ENCODE measurements at places on chromosomes 2 and 18.

- DNase-seq: no peak
Observed at GRCh38 chr2:44927985-44928482, 13.5 kb upstream of the SIX3 start.

DNA sequence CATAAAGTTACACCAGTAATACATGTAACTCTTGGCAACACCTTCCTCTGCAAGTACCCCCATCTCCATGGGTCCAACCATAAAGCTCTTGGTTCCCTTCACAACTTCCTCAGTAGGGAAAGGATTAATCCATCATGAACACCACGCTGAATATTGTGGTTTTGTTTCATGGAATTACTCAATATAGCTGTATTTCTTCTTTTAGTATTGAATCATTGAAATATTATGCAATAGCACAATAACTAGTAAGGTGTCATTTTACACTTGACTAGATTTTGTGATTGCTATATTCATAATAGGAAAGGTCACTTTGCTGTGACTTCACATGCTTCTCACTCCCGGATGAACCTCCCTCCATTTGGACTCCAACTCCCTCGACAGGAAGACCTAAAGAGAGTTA, 29.7 kb upstream of the PID1 start:
- DNase-seq: no peak

DNA sequence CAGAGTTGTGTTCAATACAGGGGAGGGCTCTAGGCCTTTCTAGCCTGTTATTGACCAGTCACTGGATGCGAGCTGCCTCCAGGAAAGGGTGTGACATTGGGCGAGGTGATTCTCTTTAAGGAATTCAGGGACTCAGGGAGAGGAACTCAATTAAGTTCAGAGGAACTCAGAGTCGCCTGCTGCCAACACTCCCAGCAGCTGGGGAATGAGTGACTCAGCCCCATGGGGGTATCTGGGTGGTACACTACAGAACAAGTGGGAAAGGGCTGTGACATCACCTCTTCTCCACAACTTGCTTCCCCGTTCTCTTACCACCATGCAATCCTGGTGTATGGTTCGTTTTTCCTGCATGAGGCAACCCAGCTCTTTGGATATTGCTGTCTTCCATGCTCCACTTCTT, 50.4 kb upstream of the CYRIA start:
- no peak for DNase-seq

- no peak for DNase-seq
Observed at GRCh38 chr2:211390536-211391188, 834.3 kb downstream of the CPS1 start.

GRCh38 chr2:241559323-241560161, 997 bp downstream of the BOK start:
- no peak for DNase-seq

- no peak for DNase-seq
Observed at GRCh38 chr2:207993151-207993763, 32.1 kb downstream of the PLEKHM3 start.

DNA sequence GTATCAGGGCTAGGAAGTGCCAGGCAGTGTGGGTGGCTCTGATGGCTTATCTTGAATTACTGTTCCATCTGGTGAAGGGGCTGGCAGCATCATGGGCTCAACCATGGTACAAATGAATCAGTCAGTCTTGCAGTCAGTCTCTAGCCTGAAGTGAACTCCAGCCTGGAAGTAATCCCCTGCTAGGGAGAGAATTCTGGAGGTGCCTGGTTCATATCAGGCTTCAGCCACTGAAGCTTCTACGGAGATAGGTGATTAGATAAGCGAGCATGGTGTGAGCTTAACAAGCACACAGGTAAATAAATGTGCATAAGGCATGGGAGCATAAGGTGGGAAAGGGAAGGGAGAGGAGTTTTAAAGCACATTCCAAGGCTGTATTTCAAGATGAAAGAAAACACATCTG, 541.7 kb downstream of the MBD2 start:
- no peak for DNase-seq

GRCh38 chr2:235835810-235836209, 332.4 kb downstream of the GBX2 start:
- no peak for DNase-seq

DNA sequence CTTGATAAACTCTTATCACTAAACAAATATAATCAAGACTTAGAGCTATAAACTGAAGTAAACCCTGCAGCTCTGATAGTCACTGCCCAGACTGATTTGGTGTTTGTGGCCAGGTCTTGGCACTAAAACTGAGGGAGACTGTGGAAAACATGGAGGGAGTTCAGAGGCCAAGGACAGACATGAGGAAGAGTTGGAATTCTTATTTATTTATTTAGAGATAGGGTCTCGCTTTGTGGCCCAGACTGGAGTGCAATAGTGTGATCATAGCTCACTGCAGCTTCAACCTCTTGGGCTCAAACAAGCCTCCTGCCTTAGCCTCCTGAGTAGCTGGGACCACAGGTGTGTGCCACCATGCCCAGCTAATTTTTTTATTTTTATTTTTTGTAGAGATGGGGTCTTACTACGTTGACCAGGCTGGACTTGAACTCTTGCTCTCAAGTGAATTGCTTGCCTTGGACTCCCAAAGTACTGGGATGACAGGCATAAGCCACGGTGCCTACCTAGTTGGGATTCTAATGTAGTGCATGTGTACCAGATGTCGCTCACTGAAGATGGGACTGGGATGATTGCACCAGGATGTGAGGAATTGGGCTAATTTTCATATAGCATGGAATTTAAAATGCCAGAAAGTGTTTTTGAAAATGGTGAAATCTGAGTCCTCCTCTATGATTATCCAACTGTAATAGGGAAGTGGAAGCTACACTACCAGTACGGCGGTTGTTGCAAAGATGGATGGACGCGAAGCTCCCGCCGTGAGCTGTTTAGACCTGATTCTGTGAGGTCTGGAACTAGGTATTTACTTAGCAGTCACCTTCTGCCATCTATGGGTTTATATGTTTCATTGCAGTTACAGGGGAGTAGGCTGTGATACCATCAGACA, 52.7 kb upstream of the CTLA4 start:
- DNase-seq: peak; percentile 73

GRCh38 chr2:2889646-2890045, 488.0 kb downstream of the EIPR1 start:
- DNase-seq: no peak

- no peak for DNase-seq
Observed at GRCh38 chr2:232234922-232235615, 143.5 kb upstream of the ALPP start.

DNA sequence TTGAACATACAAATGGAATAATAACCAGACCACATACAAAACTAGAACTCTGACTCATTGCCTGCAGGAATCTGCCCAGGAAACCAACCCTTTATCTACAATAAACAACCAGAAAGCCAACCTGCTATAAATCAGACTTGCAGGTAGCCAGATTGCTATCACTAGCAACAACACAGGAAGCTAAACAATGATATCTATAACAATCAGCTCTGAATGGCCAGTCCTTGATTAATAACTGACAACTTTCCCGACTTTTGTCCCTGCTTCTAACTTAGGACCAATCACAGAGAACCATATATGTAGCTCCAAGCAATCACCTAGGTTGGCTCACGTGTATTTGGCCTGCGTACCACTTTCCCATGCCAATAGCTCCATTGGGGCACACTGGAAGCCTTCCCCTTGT, 470.8 kb downstream of the RIT2 start:
- DNase-seq: peak; percentile 30

GRCh38 chr2:129178356-129178755, 801.1 kb upstream of the RAB6C start:
- DNase-seq: no peak

DNA sequence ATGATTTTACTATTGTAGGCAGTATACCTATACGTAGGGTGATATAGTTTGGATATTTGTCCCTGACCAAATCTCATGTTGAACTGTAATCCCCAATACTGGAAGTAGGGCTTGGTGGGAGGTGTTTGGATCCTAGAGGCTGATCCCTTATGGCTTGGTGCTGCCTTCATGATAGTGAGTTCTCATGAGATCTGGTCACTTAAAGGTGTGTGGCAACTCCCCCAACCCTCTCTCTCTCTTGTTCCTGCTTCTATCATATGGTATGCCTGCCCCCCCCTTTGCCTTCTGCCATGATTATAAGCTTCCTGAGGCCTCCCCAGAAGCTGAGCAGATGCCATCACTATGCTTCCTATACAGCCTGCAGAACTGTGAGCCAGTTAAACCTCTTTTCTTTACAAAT, 1.7 kb upstream of the SERPINB10 start:
- no peak for DNase-seq

DNA sequence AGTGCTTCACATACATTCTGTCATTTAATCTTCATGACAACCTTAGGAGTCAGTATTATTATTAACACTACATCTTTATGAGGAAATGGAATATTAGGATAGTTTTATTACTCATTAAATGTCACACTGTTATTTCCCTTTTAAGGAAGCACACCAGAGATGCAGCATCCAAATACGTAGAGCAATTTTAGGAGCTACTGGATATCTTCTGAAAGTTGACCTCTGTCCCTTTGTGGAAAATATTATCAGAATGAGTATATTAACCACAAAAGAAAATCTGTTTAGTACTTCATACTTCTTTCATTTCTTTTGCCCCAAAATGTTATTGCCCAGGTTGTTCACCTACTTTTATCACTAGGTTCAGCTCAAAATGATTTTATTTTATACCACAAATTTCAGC, 72.9 kb upstream of the APCDD1 start:
- no peak for DNase-seq

- no peak for DNase-seq
Observed at GRCh38 chr2:22347306-22347705, 1037.7 kb upstream of the KLHL29 start.

- no peak for DNase-seq
Observed at GRCh38 chr2:203997980-203998809, 61.6 kb downstream of the ICOS start.

GRCh38 chr2:42659609-42660008, 91.2 kb downstream of the MTA3 start:
- DNase-seq: no peak

DNA sequence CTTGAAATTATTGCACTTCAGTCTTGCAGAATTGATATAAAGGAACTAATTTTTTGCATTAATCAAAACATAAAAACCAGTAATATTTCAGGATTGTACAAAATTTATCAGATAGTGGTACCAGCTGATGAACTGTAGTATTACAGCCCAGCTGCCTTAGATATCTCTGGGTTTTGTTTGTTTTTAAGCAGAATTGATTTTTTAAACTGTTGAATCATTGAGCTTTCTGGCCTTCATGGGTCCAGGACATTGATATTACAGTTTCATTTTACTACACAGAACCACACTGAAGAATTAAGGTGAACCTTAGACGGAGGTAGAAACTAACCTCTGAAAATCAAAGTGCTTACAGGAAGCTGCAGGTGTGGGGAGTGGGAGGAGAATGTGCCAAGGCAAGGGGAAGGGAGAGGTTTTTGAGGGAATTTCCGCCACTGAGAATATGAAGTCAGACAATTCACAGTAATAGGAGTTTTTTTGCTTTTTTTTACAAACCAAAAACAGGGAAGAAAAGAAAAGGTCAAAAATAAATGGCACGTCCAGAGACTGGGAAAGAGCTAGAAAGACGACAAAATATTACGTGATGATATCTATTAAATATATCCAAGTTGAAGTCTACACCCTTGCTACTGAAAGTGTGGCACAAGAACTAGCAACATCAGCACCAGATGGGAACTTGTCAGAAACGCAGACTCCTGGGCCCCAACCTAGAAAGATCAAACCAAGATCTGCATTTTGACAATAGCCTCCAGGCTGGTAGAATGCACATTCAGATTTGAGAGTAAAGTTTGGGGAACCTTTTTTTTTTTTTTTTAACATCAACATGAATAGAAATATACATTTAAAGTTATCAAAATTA, 40.8 kb upstream of the SPAG16 start:
- no peak for DNase-seq

- peak; percentile 32 for DNase-seq
Observed at GRCh38 chr18:59697236-59697932, at the start of gene CCBE1. TSS of gene CCBE1 (minus strand) at chr18:59697423.

DNA sequence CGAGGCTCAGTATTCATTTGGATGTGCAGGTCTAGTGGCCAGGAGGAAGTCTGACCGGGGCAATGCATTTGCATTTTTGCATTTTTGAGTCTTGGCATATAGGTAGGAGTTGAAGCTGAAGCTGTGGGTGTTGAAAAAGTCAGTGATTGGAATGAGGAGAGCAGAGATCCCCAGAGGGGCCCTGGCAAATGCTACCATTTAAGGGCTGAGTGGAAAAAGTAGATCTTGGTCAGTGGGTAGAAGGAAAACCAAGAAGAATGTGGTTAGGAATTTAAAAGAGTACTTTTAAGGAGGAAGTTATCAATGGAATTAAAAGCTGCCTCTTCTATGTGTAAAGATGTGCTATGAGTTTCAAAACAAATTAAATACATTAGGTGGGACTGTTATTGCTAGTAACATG, 143.0 kb downstream of the ZEB2 start:
- DNase-seq: no peak
